ENCODE measurements at places on chromosomes 4 and X. TPM values are rescaled to one million over a fixed set of nuclear protein-coding genes. Genes with fewer than 3 reads are reported as not detected.

The VSIG4 gene
- total RNA-seq, result 377 TPM

The FHL1 gene
- 150 TPM for total RNA-seq

The SASH3 gene
- 62.9 TPM for total RNA-seq

The C1GALT1C1 gene
- total RNA-seq, result 28.3 TPM

The USP51 gene
- total RNA-seq, result 3.3 TPM

DNA sequence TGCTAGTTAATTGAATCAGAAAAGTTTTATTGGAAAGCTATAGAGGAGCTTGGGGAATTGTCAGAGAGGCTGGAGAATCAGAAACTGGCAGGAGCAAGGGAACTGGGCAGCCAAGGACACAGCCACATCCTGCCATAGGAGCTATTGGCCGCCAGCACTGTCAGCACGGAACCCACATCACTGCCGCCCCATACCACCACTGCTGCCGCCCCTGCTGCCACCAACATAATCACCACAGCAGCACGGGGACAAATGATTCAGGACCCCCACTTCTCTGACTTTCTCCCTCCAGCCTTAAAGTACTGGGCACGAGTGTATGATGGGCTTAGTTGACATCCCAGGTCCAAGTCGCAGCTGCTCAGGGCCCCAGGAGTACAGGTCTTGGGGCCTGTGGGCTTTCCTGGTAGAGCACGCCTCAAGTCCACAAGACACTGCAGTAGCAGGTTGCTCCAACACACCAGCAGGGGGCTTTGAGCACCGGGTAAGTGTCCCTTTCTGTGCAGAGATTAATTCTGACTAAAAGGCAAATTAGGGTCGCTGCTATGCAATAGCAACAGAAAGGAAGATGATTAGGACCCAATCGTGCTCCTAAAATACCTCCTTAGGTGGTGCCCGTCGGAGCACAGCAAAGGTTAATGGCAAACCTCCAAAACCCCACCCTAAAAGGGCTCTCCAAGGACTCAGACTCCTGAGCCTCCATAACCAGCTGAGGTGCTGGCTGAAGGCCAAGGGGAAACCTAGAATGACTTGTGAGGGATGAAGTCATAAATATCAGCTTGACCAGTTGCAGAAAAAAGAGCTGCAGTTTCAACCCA, 6.9 kb downstream of the PJA1 start:
- no peak overlapping the region for H3K4me3 ChIP-seq
- DNase-seq, result no peak
- H3K36me3 ChIP-seq, result peaks cover 10% of the 10 kb centered on the region
- H3K27me3 ChIP-seq, result no peaks in the 10 kb centered on the region
- H3K27ac ChIP-seq, result no peak overlapping the region
- no peaks in the 10 kb centered on the region for H3K4me1 ChIP-seq

DNA sequence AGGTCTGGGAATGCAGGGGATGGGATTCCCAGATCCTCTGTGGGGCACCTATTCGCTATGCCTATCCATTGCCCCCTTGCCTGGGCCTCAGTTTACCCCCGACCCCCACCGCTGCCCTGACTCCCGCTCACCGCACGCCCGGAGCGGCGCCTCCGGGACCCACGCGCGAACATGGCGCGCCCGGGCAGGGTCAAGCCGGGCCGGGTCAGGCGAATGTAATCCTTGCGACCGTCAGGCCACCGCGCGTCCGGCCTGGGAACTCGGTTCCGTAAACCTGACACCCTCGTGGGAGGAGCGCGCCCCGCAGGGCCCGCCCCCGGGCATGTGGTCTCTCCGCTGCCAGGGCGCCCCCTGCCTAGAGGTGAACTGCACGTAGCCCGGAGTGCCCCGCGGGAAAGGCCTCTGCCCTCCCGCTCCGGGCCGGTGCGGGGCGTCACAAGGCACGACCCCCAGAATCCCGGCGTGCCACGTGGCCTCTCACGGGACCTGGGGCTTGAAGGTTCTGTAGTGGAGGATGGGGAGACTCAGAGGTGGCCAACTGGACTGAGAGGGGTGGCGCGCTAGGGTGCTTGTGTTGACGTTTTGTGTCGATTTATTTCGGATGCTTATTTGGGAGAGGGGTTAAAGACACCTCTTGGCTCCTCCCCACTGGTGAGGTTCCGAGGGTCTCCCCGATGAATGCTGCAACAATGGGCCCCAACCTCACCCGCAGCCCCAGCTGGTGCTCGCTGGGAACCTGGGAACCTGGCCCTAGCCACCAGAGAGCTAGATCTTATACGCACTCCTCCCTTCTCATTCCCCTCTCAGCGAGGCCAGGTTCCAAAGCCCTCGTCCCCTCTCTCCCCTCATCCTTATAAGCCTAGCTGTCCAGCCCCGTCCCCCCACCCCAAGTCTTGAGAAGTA, at the start of gene PRICKLE3:
TSS of gene PRICKLE3 (minus strand) at position 249 of the 903 bp plus-strand sequence. CDS start at position 173, 76 bp downstream.
- H3K4me1 ChIP-seq, result no peaks in the 10 kb centered on the region
- H3K27me3 ChIP-seq, result no peaks in the 10 kb centered on the region
- peak within 1 kb of the TSS; percentile 75 for H3K27ac ChIP-seq
- DNase-seq, result no peak

DNA sequence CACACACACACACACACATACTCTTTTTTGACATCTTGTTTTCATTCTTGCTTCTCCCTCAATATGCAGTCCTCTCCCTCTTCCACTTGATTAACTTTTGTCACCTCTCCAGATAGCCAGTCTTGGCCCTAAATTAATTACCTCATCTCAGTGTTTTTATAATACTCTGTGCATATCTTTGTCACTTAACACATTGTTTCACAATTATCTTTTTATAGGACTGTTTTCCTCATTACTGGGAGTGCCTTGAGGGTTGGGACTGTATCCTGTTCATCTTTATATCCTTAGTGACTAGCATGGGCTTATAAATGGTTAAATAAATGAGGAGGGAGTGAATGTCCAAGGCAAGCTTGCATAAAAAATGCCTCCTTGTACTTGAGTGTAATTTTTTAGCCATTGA, 33.1 kb downstream of the SYNPO2 start:
- H3K27ac ChIP-seq, result no peak overlapping the region
- H3K4me3 ChIP-seq, result no peak overlapping the region
- no peak for DNase-seq
- no peaks in the 10 kb centered on the region for H3K36me3 ChIP-seq
- no peaks in the 10 kb centered on the region for H3K4me1 ChIP-seq

- no peaks in the 10 kb centered on the region for H3K4me1 ChIP-seq
- DNase-seq, result no peak
- H3K27ac ChIP-seq, result no peak overlapping the region
- H3K27me3 ChIP-seq, result no peaks in the 10 kb centered on the region
- H3K36me3 ChIP-seq, result peaks cover 17% of the 10 kb centered on the region
- no peak overlapping the region for H3K4me3 ChIP-seq
Measured at GRCh38 chr4:48162162-48162561, 28.1 kb upstream of the TXK start.

- no peak for DNase-seq
- peak overlapping the region; percentile 60 for H3K27ac ChIP-seq
- no peaks in the 10 kb centered on the region for H3K27me3 ChIP-seq
- peaks cover 41% of the 10 kb centered on the region for H3K4me1 ChIP-seq
- no peak overlapping the region for H3K4me3 ChIP-seq
Measured at GRCh38 chr4:15413623-15414019, 14.2 kb upstream of the C1QTNF7 start.

DNA sequence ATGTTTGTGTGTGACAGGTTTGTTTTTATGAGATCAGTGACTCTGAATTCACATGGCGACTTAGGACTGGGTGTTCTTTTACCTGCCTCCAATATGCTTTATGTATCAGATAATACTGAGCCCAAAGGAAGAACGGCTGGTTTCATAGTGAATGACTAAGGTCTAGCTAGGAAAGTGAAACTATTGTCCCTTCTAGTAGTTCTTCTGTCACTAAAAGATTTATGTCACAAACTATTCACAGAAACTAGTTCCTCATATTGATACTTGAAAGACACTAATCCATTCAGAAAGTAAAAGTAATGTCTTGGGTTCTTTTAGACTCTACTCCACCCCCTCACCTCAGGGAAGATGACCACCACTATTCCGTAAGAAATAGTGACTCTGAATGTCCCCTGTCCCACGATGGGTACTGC, 81.7 kb downstream of the EGF start:
- H3K27ac ChIP-seq, result no peak overlapping the region
- peaks cover 7% of the 10 kb centered on the region for H3K4me1 ChIP-seq
- H3K36me3 ChIP-seq, result no peaks in the 10 kb centered on the region
- H3K27me3 ChIP-seq, result no peaks in the 10 kb centered on the region
- no peak for DNase-seq

GRCh38 chr4:61298178-61298740, 98.1 kb downstream of the ADGRL3 start:
- no peaks in the 10 kb centered on the region for H3K36me3 ChIP-seq
- no peaks in the 10 kb centered on the region for H3K27me3 ChIP-seq
- DNase-seq, result no peak
- H3K4me3 ChIP-seq, result no peak overlapping the region
- H3K27ac ChIP-seq, result no peak overlapping the region

- DNase-seq, result no peak
- H3K27ac ChIP-seq, result no peak overlapping the region
- H3K4me1 ChIP-seq, result no peaks in the 10 kb centered on the region
- peaks cover 70% of the 10 kb centered on the region for H3K27me3 ChIP-seq
- H3K36me3 ChIP-seq, result no peaks in the 10 kb centered on the region
Measured at GRCh38 chr4:646460-646859, 21.1 kb downstream of the PDE6B start.

GRCh38 chr4:78293348-78293747, 236.2 kb downstream of the FRAS1 start:
- no peaks in the 10 kb centered on the region for H3K27me3 ChIP-seq
- no peak overlapping the region for H3K4me3 ChIP-seq
- no peak overlapping the region for H3K27ac ChIP-seq
- no peaks in the 10 kb centered on the region for H3K4me1 ChIP-seq
- H3K36me3 ChIP-seq, result no peaks in the 10 kb centered on the region
- no peak for DNase-seq

DNA sequence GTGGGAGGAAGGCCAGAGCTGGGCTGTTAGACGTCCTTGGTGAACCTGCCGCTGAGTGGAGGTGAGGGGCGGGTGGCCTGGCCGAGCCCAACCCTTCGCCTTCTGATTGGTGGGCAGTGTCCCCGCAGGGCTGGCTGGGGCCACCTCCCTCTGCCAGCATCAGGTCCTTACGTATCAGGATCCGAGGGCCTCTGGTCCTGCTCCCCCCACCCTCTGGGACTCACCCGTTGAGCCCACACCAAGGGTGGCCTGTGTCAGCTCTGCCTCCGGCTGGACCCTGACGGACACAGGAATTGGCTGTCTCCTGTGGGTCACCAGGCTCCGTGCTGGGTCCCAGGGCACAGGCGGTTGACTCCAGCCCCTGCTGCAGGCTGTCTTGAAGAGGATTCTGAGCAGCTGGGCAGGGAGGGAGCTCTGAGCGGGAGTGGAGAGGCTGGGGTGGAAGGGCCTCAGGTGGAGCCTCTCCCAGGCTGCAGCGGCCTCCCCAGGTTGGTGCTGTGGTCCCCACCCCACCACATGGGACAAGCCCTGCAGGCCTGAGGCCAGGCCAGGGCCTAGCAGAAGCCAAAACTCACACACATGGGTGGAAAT, 58.4 kb upstream of the NKX1-1 start:
- H3K4me1 ChIP-seq, result no peaks in the 10 kb centered on the region
- no peaks in the 10 kb centered on the region for H3K27me3 ChIP-seq
- H3K4me3 ChIP-seq, result no peak overlapping the region
- no peaks in the 10 kb centered on the region for H3K36me3 ChIP-seq

- no peaks in the 10 kb centered on the region for H3K36me3 ChIP-seq
- no peak overlapping the region for H3K27ac ChIP-seq
- DNase-seq, result peak; percentile 33
- no peak overlapping the region for H3K4me3 ChIP-seq
- H3K27me3 ChIP-seq, result no peaks in the 10 kb centered on the region
Measured at GRCh38 chr4:83771113-83771705, 235.3 kb downstream of the GPAT3 start.

DNA sequence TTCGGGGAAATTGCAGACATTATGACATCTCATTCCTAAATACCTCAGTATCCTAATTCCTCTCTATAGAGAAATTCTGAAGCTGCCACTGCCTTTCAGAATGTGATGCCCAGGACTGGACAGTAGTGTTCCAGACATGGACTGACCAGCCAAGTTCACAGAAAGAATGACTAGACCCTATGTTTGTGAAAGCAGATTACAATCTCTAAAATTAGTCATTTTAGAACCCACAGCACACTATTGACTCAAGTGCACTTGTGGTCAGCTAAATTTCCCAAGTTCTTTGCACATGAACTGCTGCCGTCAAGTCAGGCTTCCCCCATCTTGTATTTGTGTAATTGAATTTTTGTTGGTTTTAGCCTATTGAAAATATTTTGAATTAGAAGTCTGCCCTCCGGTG, 81.0 kb upstream of the ESX1 start:
- no peak overlapping the region for H3K27ac ChIP-seq
- H3K27me3 ChIP-seq, result no peaks in the 10 kb centered on the region
- no peaks in the 10 kb centered on the region for H3K4me1 ChIP-seq
- no peak overlapping the region for H3K4me3 ChIP-seq

DNA sequence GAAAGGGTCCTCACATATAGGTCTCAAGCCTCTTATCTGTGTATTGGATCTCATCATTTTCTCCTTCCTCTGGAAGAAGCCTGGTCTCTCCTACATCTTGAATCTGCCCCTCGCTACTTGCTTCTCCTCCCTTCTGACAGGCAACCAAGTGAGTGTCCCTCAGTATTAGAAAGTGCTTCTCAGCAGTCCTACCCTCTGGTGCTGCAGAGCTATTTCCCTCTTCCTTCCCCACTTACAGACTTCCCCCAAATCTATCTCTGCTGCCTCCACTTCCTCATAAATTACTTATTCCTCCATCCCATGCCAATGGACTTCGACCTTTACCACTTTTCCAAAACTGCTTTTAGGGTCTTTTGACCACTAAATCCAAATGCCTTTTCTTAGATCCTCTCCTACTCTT, 129.1 kb upstream of the NAP1L5 start:
- no peak overlapping the region for H3K27ac ChIP-seq
- no peaks in the 10 kb centered on the region for H3K27me3 ChIP-seq
- no peak overlapping the region for H3K4me3 ChIP-seq
- DNase-seq, result no peak
- H3K4me1 ChIP-seq, result peaks cover 26% of the 10 kb centered on the region

All from left lung (tissue), 14 donors.